Skin of body (tissue), 3 donors: ENCODE measurements at places on chromosomes 6 and 20. TPM values are rescaled to one million over a fixed set of nuclear protein-coding genes. Genes with fewer than 3 reads are reported as not detected.

GRCh38 chr20:17617868-17618672 is 48.2 kb downstream of the DSTN start:
- DNase-seq: no peak

GRCh38 chr6:32973144-32974015 is 5.0 kb downstream of the BRD2 start:
- peak; percentile 30 for DNase-seq

Gene MCHR2
- not detected for total RNA-seq

DNA sequence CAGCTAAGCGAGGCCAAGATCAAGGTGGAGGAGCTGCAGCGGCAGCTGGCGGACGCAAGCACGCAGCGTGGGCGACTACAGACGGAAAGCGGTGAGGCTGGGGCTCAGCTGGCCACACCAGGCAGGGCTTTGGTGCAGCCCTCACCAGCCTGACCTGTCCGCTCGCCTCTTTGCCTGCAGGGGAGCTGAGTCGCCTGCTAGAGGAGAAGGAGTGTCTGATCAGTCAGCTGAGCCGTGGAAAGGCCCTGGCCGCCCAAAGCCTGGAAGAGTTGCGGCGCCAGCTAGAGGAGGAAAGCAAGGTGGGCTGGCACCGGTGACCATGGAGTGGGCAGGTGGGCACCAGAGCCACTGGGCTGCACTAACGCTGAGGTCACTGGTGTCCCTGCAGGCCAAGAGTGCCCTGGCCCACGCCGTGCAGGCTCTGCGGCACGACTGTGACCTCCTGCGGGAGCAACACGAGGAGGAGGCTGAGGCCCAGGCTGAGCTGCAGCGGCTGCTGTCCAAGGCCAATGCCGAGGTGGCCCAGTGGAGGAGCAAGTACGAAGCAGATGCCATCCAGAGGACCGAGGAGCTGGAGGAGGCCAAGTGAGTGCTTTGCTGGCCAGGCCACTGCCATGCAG is 42.8 kb downstream of the MYH7B start:
- DNase-seq: no peak

Gene ZSCAN9
- total RNA-seq: 9.9 TPM

Gene PREX1
- total RNA-seq: 15.8 TPM

Gene PPIL1
- total RNA-seq: 14.2 TPM

DNA sequence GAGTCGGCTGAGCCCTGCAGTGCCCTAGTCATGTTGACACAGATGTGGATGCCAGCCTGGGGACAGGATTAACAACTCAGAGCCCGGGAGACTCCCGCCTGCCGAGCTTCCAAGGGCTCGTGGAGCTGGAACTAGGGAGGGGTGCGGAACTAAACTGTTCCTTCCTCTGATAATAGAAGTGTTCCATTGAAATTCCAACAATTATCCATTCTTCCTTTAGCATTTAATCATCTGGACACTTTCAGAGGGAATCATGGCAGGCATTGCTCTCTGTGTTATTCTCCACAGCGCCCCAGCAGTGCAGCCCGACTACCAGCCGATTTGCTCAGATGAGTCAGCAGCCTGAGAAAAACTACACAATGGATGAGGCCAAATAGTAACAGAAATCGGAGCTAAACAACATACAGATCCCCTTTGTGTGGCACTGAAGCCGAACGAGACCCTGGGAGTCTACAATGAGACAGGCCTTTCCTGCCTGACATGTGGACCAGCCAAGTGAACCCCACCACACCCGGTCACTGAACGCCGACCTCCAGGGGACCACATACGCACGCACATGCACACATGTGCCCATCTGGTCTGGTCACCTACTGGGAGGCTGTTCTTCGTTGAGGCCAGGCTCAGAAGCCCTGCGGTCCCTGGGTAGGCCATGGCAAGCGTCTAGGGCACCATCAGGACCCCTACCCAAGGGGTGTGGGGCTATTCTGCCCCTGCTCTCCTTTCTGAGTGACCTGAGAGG is 238.4 kb upstream of the AFDN start:
- DNase-seq: peak; percentile 14

GRCh38 chr20:63574156-63574828 is at the start of gene HELZ2:
Gene HELZ2, minus strand, starts transcription at chr20:63574239. Its CDS starts 1,854 bp downstream, at chr20:63572385.
- peak; percentile 41 for DNase-seq

Gene FGD2
- total RNA-seq: 5.4 TPM

DNA sequence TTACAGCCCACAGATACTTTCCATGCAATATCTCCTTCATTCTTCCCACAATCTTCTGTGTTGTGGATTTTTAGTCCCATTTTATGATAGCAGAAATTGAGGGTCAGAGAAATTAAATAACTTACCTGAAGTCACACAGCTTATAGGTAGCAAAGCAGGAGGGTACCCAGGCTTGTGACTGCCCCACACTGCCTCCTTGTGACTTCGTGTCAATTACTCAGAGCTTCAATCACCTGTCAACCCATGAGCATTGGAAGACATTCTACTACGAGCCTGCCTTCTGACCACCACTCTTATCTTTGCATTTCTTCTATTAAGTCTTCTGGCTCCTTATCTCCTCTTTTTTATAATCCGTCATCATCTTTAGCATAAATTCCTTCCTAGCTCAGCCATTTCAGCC is 71.6 kb upstream of the NRSN1 start:
- no peak for DNase-seq

- DNase-seq: no peak
Measured at GRCh38 chr20:24629668-24630067, 160.2 kb downstream of the SYNDIG1 start.

Gene RCAN2
- 1.9 TPM for total RNA-seq

GRCh38 chr6:6915813-6916547 is 191.8 kb upstream of the RREB1 start:
- peak; percentile 82 for DNase-seq

DNA sequence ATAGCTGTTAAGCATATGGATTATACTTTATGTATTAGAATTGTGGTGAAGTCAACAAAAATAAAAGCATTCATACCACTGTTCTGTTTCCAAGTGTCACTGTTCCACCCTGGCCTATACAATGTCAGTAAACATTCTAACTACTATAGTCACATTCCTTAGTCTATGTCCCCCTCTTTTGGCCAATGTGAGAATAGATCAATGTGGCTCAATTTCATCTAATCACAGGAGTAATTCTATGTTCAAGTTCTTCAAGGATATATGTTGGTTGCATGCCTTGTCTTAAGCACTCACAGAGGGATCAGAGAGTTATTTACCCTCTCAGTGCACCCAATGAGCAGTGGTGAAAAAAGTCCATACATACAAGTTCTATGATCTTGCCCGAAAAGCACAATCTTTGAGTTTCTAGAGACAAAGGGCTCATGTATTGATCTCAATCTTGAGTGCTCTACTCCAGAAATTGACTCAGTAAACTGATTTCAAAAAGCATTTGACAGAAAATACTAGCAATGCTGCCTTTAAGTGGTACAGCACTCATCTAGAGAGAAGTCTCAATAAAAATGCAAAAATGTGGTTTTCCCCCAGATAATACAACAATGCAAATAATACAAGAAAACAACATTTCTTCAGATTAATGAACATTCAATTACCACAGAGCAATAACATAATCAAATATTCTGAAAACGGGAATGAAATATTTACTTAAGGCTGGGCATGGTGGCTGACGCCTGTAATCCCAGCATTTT is 16.5 kb downstream of the SMLR1 start:
- DNase-seq: peak; percentile 66

DNA sequence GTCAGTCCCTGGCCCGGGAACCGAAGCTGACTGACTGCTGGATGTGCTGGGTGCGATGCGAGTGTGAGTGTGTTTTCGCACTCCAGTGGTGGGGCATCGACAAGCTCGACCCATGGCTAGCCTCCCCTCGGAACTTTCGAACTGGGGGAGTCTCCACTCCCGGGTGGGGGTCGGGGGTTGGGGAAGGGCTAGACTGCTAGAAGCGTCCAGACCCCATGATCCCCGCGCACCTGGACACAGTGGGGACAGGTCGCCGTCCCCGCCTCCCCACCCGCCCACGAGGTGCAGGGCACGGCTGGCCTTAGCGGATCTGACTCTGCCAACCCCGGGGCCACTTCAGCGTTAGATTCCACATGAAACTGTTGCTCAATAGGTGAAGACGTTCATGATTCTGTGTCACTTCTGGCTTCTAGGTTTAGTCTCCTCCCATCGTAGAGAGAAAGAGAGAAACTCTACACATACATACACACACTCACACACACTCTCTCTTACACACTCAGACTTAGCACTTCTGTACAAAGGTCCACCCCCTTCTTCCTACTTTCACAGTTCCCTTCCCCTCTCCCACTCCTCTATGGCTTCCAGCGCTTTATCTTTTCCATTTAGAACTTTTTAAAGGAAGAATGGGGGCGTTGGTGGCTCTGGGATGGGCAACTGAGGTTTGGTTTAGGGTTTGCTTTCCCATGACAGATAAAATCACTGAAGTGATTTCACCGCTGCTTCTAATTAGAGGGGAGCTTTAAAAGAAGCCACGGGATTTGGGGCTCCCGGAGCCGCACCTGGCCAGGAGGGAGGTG is 5.1 kb upstream of the TFAP2A start:
- DNase-seq: no peak

- DNase-seq: no peak
Measured at GRCh38 chr6:29941016-29941415, 1.3 kb upstream of the HLA-A start.
